ENCODE measurements at places on chromosomes 13 and 19.

DNA sequence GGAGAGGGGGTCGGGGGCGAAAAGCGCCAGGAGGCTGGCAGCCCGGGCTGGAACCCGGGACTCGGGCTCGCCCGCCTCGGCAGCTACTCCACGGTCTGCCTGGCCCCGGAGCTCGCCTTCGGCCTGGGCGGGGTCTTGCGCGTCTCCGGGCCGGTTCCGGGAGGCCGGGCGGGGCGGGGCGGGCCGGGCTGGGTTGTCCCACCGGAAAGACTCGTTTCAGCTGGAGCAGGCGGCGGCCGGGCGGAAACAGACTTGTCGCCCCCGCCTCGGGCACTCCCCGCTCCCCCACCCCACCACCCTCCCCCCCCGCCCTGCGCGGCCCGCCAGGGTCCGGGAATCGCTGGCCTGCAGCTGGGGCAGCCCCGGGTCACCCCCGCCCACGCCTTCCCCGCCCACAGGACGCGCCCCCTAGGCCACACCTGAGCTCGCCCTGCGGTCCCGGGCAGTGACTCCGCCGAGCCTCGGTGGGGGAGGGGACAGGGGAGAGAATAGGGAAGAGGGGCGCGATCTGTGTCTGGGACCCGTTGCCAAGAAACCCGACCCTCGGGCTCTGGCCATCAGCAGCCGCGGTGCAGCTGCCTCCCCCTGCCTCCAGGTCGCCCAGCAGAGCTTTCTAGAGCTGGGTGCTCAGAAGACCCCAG lies 109.4 kb downstream of the KCTD15 start:
- peak; percentile 30 for DNase-seq

DNA sequence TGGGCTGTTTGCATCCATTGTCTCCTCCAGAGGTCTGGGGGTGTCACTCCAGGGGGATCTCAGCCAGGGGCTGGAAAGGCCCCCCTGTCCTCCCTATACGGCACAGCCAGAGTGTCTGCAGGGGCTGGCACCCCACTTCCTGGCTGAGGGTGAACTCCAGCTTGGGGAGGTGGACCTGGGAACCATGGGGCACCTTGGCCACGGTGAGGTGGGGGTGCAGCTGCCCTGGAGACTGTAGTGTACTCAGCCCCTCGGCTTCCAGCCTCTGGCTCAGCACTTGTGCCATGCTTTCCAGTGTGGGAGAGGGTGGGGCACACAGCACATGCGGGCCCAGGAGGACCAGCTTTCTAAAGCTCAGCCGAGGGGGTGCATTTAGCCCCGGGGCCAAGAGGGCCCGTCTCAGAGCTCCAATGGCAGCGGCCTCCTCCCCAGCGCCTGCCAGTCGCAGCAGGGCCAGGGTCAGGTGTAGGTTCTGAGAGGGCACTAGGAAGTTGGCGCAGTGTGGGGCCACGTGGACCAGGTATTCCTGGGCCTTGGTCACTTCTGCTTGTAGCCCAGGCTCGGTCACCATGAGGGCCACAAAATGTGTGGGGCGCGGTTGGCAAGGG lies 1.4 kb downstream of the LENG9 start:
- no peak for DNase-seq

DNA sequence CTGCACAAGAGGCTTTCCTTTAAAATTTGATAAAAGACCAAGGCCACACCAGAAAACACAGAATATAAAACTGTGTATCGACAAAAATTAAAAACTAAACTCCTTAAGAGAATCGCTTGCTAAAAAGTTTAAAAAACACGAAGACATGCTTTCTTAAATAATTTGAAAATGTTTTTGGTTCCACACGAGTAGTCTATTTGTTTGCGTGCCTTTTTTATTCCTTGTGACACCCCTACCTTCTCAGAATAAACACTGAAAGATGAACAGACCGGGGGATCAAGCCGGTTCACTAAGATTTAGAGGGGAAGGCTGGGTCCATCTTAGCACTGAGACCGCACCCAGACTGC lies 256.4 kb upstream of the STARD13 start:
- no peak for DNase-seq

DNA sequence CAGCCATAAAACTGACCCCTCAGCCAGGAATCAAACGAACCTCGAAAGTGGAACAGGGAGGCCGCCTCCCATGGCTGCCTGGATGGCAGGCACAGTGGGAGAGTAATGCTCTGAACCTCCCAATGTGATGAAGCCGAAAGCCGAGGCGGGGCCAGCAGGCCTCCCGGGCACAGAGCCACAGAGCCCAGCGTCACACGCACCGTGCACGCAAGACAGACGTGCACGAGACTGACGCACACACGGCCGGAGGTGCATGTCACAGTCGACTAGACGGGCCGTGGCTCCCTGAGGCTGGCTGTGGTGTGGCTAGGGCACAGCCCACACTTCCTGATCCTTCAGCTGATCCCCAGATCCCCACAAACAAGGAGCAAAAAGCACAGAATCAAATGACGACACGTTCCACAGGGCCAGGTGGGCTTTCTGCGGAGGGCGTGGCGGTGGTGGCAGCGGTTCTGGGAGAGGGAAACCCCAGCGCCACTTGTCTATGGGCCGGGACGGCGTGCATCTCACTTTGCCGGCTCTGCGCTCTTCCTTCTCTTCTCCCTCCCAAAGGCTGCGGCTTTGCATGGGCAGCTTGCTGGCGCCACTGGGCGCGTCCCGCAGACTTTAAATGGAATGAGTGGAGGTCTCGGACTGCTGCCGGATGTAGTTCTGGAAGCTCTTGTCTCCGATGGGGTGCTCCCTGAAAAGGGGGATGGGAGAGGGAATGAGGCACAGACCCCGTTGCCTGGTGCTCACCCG lies 5.0 kb upstream of the C13orf46 start:
- DNase-seq: no peak

DNA sequence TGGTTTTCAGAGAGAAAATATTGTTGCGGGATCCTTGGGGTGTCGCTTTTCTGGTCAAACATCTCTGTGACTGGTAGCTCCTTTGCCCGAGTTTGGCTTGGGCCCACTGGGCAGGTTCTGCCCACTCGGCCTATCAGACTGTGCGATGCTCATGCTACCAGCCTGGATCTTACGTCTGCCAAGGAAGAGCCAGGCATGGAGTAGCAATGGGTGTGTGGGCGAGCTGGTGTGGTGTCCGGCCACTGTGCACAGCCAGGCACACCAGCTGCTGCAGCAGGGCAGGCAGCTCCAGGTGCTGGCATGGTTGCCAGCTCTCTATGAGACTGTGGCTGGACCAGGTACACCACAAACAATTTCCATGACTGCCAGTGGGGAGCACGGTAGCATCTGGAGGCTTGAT lies 1351.8 kb upstream of the PCDH20 start:
- no peak for DNase-seq

GRCh38 chr13:33174931-33175330 lies 110.6 kb downstream of the STARD13 start:
- DNase-seq: no peak

DNA sequence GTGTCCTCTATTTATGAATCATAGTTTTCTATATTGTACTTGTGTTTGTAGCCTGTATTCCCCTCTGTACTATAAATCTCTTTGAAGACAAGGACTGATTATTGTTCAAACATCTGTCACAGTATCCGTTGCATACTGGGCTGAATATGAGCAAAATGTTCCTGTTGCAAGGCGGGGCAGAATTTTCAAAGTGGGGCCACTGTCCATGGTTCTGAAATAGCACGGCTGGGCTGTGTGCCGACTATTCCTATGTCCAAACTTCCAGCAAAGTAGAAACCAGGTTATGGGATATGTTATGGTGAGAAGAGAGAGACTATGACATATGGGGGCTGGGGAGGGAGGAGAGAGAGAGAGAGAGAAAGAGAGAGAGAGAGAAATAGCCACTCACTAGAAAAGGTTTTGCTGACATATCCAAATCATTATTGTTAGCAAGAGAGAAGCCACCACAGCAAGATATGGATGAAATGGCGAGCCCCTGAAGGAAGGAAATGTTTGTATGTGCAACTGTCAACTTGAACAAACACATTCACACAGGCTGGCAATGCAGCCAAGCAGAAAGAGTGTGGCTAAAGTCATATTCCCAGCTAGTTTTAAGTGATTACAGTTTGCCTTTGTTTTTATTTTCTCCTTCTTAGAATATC lies 107.0 kb upstream of the GPR12 start:
- peak; percentile 6 for DNase-seq

GRCh38 chr19:15633082-15633835 lies 7.4 kb upstream of the CYP4F3 start:
- DNase-seq: no peak

GRCh38 chr13:49410006-49410405 lies 33.9 kb downstream of the CAB39L start:
- no peak for DNase-seq

- no peak for DNase-seq
Observed at GRCh38 chr13:41019578-41020347, 647 bp upstream of the ELF1 start.

DNA sequence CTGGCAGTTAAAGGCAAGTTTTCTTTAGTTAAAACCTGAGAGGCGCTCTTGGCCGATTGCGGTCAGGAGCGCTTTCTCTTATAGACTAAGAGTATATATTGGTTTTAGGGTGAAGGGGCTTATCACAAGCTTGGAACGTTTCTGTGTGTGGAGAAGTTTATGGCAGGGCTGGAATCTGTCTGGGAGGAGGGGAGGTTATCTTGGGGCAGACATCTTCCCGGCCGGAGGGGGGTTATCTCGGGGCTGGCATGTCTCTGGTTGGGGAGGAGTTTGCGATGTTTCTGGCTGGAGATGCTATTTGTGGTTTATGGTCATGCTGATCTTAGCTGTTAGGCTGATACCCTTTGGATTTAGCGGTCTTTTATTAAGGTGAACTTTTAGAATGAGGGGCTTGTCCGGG lies 18.3 kb downstream of the KDM4B start:
- DNase-seq: no peak

- no peak for DNase-seq
Observed at GRCh38 chr19:40560092-40560507, 16.6 kb upstream of the SHKBP1 start.

- peak; percentile 90 for DNase-seq
Observed at GRCh38 chr19:5031231-5032100, 62.6 kb downstream of the KDM4B start.

DNA sequence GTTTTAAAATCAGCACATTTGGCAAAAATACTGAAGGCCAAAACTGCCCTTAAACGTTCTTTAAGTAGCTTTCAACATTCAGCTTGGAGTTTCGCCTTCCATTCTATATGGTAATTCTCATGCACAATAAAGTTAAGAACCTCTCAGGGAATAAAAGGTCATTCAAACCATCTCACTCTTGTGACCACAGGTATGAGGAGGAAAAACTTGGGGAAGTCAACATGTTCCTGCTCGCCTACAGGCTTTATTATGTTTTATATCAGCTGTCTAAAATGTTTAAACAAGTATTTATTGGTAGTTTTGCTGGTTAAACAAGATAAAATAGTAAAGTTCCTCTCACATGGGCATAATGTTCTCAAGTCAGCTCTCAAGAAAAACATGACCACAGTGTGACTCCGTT lies 19.9 kb upstream of the TM9SF2 start:
- no peak for DNase-seq

GRCh38 chr13:24614306-24615080 lies 65.7 kb upstream of the ATP12A start:
- DNase-seq: no peak

GRCh38 chr13:106906426-106906996 lies 338.6 kb upstream of the ARGLU1 start:
- DNase-seq: no peak

- peak; percentile 24 for DNase-seq
Observed at GRCh38 chr13:39016787-39017186, 21.1 kb downstream of the PROSER1 start.

DNA sequence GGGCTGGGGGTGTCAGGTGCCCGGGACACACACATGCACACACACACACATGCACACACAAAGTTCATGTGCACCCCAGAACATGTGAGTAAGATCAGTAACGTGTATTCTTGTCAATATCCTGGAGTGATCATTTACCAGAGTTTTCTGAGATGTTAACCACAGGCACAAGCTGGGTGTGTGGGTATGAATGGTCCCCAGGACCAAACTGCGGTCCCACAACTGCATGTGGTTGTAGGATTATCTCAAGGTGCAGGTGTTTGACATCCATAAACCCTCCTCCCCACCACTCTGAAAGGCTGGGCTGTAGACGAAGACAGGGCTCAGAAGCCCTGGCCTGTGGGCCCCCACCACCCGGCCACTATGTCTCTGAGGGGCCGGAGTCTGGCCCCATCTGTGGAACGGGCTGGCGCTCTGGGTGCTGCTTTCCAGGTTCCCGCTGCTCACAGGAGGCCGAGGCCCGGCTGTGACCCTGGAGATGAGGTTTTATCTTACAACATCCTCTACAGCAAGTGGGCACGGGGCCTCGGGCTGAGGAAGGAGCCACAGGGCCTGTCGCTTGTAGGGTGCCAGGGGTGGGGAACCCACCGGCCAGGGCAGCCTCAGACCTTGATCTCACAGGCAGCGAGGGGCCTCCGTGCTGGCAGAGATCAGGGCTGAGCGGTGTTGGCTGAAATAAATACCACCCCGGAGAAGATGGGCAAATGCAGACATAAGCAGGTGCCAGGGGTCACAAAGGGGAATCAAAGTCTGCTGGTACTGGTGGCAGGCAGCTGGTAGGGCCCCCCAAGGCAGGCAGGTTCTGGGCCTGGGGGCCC lies 4.3 kb downstream of the F2RL3 start:
- DNase-seq: no peak

GRCh38 chr13:113406321-113407102 lies 42.6 kb upstream of the GRTP1 start:
- no peak for DNase-seq

GRCh38 chr13:35787937-35788336 lies 311.4 kb upstream of the MAB21L1 start:
- no peak for DNase-seq

DNA sequence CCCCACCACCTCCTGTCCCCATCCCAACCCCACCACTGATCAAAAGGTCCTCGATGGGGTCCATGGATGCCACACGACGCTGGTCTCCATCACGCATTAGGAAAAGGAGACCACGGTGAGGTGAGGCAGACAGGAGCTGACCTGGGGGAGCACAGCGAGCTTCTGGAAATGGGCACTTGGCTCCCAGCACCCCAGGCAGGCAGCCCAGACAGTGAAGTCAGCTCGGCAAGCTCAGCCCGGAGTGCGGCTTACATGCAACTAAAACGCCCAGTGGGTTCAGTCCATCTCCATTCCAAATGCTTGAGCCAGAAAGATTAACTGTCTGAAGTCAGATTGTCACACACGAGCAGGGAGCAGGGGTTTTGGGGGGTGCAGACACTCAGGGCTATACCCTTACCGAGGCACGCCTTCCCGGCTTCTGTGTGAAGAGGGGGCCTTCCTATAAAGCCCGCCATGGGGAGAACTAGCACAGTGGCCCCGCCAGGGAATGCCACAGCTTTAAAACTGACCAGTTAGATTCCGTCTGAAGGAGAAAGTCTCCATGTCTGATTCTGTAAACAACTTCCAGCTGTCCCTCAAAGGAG lies 79.4 kb downstream of the SPACA7 start:
- no peak for DNase-seq

All from germinal center (tissue), 1 donor.